Tibial nerve (tissue), 4 donors: ENCODE measurements at places on chromosomes 12 and 14.
A peak's percentile ranks its signal among the peaks of the same experiment; 100 is the strongest.

DNA sequence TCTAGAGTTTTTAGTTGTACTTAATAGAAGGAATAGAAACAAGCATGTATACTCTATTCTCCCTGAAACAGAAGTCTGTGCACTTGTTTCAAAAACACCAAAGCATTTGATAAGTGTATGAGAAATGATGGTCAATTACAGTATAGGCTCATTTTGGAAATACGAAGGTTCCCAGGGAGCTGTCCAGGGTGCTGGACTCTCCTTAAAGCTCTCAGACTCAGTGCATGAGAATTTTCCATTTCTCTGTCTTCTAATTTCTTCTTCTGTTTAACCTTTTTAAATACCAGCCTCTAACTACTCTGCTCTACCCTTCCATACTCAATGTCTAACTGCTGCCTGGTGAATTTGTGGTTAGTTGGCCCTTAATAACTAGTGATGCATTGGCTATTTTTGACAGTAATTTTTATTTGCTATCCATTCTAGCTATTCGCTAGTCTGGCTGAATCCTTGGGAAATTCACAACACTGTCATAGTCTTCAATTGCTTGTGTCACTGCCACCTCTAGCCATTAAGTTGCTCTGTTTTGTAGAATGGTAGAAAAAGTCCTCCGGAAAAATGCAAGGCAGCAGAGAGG, 229.2 kb downstream of the NRXN3 start:
- H3K4me3 ChIP-seq = no peak overlapping the region
- H3K27ac ChIP-seq = no peak overlapping the region
- H3K4me1 ChIP-seq = no peaks in the 10 kb centered on the region
- DNase-seq = no peak

DNA sequence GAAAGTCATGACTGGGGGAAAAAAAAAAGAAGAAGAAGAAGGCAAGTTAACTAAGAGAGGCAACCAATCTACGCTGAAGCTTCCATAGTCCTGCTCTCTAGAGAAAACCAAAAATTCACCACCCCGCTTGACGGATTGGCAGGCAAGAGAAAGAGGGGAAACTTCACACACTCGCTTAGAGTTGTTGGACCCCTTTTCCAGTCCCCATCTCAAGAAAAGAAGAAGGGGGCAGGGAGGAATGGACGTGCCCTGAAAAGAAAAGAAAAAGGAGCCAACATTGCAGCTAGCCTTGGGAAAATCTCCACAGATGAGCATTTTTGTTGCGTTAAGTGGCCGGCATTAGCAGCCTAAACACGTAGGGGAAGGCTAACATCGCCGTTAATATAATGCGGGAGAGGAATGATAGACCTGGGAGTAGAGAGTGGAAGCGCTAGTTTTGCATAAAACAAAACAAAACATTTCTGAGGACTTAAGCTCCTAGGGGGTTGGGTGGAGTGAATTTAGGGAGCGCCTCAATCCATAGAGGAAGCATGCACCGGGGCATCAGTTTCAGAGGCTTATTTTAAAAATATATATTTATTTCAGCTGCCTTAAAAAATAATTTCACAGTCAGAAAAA, 11.3 kb upstream of the FOXG1 start:
- DNase-seq = no peak
- H3K27me3 ChIP-seq = peaks cover 73% of the 10 kb centered on the region
- H3K27ac ChIP-seq = no peak overlapping the region
- H3K4me1 ChIP-seq = peaks cover 38% of the 10 kb centered on the region

GRCh38 chr12:123233505-123234308, 471 bp downstream of the MTRFR start:
- H3K4me3 ChIP-seq = peak overlapping the region; percentile 88
- no peaks in the 10 kb centered on the region for H3K36me3 ChIP-seq
- no peak for DNase-seq
- peak overlapping the region; percentile 92 for H3K27ac ChIP-seq
- H3K27me3 ChIP-seq = no peaks in the 10 kb centered on the region
- peaks cover 15% of the 10 kb centered on the region for H3K4me1 ChIP-seq

- H3K36me3 ChIP-seq = no peaks in the 10 kb centered on the region
- no peak overlapping the region for H3K4me3 ChIP-seq
- H3K27me3 ChIP-seq = no peaks in the 10 kb centered on the region
- H3K27ac ChIP-seq = no peak overlapping the region
These were observed 65.6 kb upstream of the TCL1B start for GRCh38 chr14:95620659-95621059.

DNA sequence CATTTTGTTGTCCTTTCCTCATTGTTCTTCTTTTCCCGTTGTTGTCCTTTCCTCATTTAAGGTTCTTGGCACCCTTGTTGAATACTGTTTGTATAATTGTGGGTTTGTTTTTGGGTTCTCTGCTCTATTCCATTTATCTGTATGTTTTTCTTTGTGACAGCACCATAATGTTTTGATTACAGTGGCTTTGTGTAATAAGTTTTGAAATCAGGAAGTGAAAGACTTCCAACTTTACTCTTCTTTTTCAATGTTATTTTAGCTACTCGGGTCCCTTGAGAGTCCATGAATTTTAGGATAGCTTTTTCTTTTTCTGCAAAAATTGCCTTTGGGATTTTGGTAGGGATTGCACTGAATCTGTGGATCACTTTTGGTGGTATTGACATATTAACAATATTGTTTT, 28.1 kb downstream of the ETNK1 start:
- no peak overlapping the region for H3K4me3 ChIP-seq
- no peaks in the 10 kb centered on the region for H3K4me1 ChIP-seq
- no peaks in the 10 kb centered on the region for H3K27me3 ChIP-seq
- no peak for DNase-seq
- H3K36me3 ChIP-seq = no peaks in the 10 kb centered on the region

DNA sequence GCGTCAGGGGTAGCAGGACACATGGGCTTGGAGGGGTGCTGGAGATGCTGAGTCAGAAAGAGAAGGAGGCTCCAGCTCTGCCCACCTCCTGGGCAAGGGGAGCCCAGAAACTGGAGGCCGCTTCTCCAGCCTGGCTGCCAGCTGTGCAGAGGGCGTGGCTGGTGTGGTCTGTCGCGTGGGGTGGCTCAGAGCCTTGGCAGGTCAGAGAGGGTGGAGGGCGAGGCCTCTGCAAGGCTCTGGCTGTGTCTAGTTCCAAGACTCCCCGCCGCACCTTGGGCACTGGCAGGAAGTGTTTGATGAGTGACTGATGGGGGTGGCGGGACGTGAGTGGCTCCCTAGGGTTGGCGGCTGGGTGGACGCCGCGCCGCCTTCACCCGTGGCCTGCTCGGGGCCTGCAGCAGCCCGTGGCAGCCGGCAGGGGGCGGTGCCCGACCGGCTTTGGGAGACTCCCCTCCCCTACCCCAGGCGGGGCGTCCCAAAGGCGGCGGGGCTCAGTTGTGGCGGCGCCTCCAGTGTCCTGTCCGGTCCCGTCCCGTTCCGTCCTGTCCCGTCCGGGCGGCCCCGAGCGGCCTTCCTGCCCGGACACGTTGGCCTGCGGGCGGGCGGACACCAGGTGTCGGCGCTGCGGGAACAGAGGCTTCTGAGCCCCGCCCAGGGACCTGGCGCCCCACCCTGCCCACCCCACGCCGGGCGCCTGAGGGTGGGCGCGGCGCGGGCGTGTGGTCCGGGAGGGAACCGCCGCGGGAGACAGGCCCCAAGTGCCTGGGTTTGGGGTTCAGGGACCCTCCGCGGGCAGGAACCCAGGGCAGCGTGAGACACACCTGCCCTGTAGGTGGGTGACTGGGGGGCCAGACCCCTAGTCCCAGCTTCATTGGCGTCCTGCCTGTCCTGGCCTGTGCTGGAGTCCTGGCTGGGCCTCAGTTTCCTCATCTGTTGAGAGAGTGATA, 39.7 kb downstream of the KRT80 start:
- H3K4me1 ChIP-seq = no peaks in the 10 kb centered on the region
- peak overlapping the region; percentile 66 for H3K27ac ChIP-seq
- no peaks in the 10 kb centered on the region for H3K36me3 ChIP-seq
- peak overlapping the region; percentile 52 for H3K4me3 ChIP-seq
- no peaks in the 10 kb centered on the region for H3K27me3 ChIP-seq
- DNase-seq = no peak

- no peaks in the 10 kb centered on the region for H3K27me3 ChIP-seq
- no peak overlapping the region for H3K4me3 ChIP-seq
- no peaks in the 10 kb centered on the region for H3K4me1 ChIP-seq
- DNase-seq = no peak
These were observed 345.8 kb downstream of the CCDC91 start for GRCh38 chr12:28536088-28536487.
